ENCODE measurements at places on chromosomes 7 and 10. TPM values are rescaled to one million over a fixed set of nuclear protein-coding genes. Genes with fewer than 3 reads are reported as not detected.
A peak's percentile ranks its signal among the peaks of the same experiment; 100 is the strongest.

The HOXA4 gene
- total RNA-seq, result 0.25 TPM

The PDCD11 gene
- 60.6 TPM for total RNA-seq

GRCh38 chr10:108352771-108353170, 1188.3 kb upstream of the SORCS1 start:
- H3K4me1 ChIP-seq, result no peaks in the 10 kb centered on the region
- DNase-seq, result no peak
- H3K4me3 ChIP-seq, result no peak overlapping the region
- H3K27ac ChIP-seq, result no peak overlapping the region
- no peaks in the 10 kb centered on the region for H3K27me3 ChIP-seq

DNA sequence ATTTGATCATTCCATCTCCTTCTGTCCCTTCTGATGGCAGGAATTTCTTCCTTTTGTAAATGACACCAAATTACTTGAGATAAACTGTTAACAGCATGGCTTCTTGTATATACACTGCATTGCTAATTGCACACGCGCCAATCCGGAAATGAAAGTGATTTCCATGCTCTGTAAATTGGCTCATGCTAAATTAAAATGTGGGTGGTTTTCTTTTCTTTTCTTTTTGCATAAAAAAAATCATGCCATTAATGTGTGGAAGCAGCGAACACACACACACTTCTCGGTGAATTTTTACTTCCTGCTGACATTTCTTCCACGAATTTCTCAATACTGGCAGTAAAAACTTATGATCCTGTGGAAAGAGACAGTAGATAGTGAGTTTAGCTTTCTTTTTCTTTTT, 123.1 kb upstream of the CCDC6 start:
- H3K4me3 ChIP-seq, result no peak overlapping the region
- H3K27ac ChIP-seq, result no peak overlapping the region
- no peaks in the 10 kb centered on the region for H3K27me3 ChIP-seq
- DNase-seq, result no peak
- peaks cover 9% of the 10 kb centered on the region for H3K4me1 ChIP-seq

DNA sequence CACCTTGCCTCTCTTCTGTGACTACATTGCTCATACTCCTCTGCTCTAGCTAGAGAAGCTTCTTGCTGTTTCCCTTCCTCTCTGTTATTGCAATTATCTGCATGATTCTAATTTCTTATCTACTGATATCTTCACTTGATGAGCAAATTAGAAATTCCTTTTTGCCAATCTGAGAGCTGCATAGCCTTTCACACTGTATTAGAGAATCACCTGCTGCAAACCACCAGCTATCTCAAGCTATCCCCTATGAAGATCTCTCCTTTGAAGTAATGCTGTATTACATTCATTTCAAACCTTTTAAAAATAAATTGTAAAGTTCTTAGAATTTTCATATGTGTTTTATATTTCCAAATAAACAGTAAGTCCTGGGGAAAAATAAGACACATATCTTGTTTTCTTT, 89.0 kb upstream of the ZNF804B start:
- no peak overlapping the region for H3K4me3 ChIP-seq
- no peak for DNase-seq
- no peaks in the 10 kb centered on the region for H3K36me3 ChIP-seq
- no peaks in the 10 kb centered on the region for H3K27me3 ChIP-seq

DNA sequence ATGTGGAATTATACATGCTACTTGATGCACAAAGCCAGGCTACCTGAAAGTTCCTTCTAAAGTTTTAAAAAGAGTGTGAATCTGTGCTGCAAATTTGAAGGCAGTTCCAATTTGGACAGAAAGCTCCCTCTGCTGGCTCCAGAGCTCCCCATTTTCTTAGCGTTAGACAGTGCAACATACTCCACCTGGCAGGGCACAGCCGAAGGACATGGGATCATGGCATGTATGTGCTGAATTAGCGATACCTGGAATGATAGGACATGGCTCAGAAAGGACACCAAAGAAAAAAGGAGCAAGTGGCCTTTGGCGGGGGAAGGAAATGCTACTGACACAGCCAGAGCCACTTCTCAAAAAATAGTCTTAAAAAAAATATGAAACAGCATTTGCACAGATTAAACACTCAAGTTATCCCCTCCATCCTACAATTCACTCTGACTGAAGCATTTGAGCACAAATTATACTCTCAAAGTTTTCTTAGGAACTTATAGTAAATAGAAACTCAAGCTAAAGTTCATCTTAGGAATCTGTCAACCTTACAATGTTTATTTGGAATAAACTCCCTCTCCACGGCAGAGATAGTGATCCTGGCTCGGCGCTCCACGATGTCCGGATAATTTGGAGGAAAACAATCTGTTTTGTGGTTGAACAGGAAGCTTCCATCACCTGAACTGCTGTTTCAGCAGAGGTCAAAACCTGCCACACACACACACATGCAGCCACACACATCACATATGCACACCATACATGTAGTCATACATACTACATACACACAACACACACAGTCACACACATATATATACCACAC, 80.0 kb downstream of the C7orf25 start:
- H3K4me1 ChIP-seq, result no peaks in the 10 kb centered on the region
- no peak overlapping the region for H3K4me3 ChIP-seq
- DNase-seq, result peak; percentile 16
- H3K27me3 ChIP-seq, result peaks cover 21% of the 10 kb centered on the region

The SPRN gene
- total RNA-seq, result not detected

- H3K36me3 ChIP-seq, result peaks cover 11% of the 10 kb centered on the region
- H3K4me1 ChIP-seq, result no peaks in the 10 kb centered on the region
- no peak overlapping the region for H3K27ac ChIP-seq
- H3K27me3 ChIP-seq, result no peaks in the 10 kb centered on the region
- DNase-seq, result no peak
These were observed 100.4 kb downstream of the LMBR1 start for GRCh38 chr7:156792611-156793010.

DNA sequence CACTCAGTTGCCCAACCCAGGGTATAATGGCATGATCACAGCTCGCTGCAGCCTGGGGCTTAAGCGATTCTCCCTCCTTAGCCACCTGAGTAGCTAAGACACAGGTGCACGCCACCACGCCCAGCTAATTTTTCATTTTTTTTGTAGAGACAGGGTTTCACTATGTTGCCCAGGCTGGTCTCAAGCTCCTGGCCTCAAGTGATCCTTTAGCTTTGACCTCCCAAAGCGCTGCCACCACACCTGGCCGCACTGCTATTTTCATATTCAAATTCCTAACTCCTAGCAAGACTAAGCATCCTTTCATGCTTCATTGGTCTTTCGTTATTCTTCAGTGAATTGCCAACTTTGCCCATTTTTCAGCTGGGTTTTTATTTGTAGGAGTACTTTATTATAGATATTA, 30.4 kb upstream of the DAGLB start:
- H3K4me1 ChIP-seq, result peaks cover 75% of the 10 kb centered on the region
- H3K36me3 ChIP-seq, result peaks cover 28% of the 10 kb centered on the region
- DNase-seq, result no peak
- H3K4me3 ChIP-seq, result no peak overlapping the region
- no peaks in the 10 kb centered on the region for H3K27me3 ChIP-seq
- no peak overlapping the region for H3K27ac ChIP-seq

The USP6NL gene
- total RNA-seq, result 4.4 TPM

The CLRN3 gene
- not detected for total RNA-seq

GRCh38 chr7:158252837-158253669, 334.6 kb downstream of the PTPRN2 start:
- H3K27me3 ChIP-seq, result no peaks in the 10 kb centered on the region
- H3K4me1 ChIP-seq, result no peaks in the 10 kb centered on the region
- H3K27ac ChIP-seq, result no peak overlapping the region
- no peak for DNase-seq
- H3K36me3 ChIP-seq, result no peaks in the 10 kb centered on the region
- H3K4me3 ChIP-seq, result no peak overlapping the region

The NEBL gene
- total RNA-seq, result 0.04 TPM

- no peak for DNase-seq
- H3K27me3 ChIP-seq, result no peaks in the 10 kb centered on the region
- no peaks in the 10 kb centered on the region for H3K36me3 ChIP-seq
- H3K27ac ChIP-seq, result no peak overlapping the region
These were observed 18.6 kb downstream of the PYROXD2 start for GRCh38 chr10:98396096-98397063.

The CYP3A7 gene
- total RNA-seq, result not detected

GRCh38 chr10:111106081-111106480, 29.3 kb downstream of the ADRA2A start:
- H3K27ac ChIP-seq, result no peak overlapping the region
- no peaks in the 10 kb centered on the region for H3K4me1 ChIP-seq
- H3K36me3 ChIP-seq, result no peaks in the 10 kb centered on the region
- no peak overlapping the region for H3K4me3 ChIP-seq

- H3K27ac ChIP-seq, result no peak overlapping the region
- no peaks in the 10 kb centered on the region for H3K4me1 ChIP-seq
- no peaks in the 10 kb centered on the region for H3K36me3 ChIP-seq
- H3K27me3 ChIP-seq, result no peaks in the 10 kb centered on the region
- no peak for DNase-seq
These were observed 347.7 kb downstream of the GLRX3 start for GRCh38 chr10:130483691-130484467.

- no peak for DNase-seq
- no peaks in the 10 kb centered on the region for H3K36me3 ChIP-seq
- no peaks in the 10 kb centered on the region for H3K27me3 ChIP-seq
- no peak overlapping the region for H3K4me3 ChIP-seq
- no peak overlapping the region for H3K27ac ChIP-seq
These were observed 6.2 kb upstream of the DMBT1 start for GRCh38 chr10:122554131-122555036.

- H3K27me3 ChIP-seq, result peaks cover 18% of the 10 kb centered on the region
- H3K27ac ChIP-seq, result no peak overlapping the region
- no peak for DNase-seq
- H3K4me1 ChIP-seq, result no peaks in the 10 kb centered on the region
- no peak overlapping the region for H3K4me3 ChIP-seq
- H3K36me3 ChIP-seq, result no peaks in the 10 kb centered on the region
These were observed 33.2 kb downstream of the HIF1AN start for GRCh38 chr10:100568912-100569311.

- H3K36me3 ChIP-seq, result no peaks in the 10 kb centered on the region
- H3K4me3 ChIP-seq, result no peak overlapping the region
- no peaks in the 10 kb centered on the region for H3K27me3 ChIP-seq
- H3K4me1 ChIP-seq, result peaks cover 66% of the 10 kb centered on the region
- no peak for DNase-seq
These were observed 88.4 kb downstream of the SH3PXD2A start for GRCh38 chr10:103766751-103767505.

The CHN2 gene
- 0.25 TPM for total RNA-seq

DNA sequence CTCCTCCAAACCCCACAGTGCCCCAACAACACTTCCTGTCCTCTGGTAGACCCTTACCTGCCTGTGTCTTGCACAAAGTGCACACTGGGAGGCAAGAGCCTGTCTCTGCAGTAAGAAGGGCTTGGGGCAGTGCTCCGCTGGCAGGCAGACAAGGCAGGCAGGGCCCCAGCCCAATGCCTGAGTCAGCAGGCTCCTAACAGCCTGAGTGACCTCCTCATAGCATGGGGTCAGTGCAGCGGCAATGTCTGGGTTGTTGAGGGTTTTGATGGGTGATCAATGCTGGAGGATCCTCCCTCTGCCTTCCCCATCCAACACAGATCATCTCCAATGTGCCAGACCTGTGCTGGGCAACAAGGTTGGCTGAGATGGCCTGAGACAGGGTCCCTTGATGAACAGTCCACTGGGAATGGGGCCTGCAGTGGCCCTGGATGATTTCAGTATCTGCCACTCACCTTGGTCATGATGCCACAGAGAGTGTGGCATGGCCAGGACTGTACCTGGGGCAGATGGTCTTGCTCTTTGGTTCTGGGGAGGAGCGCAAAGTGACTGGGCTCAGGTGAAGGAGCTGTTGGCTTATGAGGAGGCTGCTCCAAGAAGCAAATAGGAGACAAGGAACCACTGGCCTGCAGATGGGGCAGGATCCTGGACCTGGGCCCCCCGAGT, 55.6 kb upstream of the CAMK2B start:
- no peak overlapping the region for H3K4me3 ChIP-seq
- peaks cover 3% of the 10 kb centered on the region for H3K36me3 ChIP-seq
- H3K27ac ChIP-seq, result no peak overlapping the region
- DNase-seq, result no peak

DNA sequence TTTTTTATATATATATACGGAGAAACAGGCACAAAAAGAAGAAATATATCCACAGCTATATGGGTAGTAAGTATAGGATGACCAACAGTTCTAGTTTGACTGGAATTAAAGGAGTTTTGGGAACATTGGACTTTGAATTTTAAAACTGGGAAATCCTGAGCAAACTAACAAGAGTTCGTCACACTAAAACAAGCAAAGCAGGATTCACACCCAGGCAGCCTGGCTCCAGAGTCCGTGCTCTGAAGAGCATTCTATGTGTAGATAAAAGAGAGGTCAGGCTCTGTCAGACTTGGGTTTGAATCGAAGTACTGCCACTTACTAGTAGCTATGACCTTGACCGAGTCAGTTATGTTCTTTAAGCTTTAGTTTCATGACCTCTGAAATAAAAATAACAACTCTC, 191.0 kb downstream of the DNAH11 start:
- no peak for DNase-seq
- H3K27ac ChIP-seq, result no peak overlapping the region
- no peaks in the 10 kb centered on the region for H3K36me3 ChIP-seq
- no peaks in the 10 kb centered on the region for H3K27me3 ChIP-seq
- no peaks in the 10 kb centered on the region for H3K4me1 ChIP-seq
- H3K4me3 ChIP-seq, result no peak overlapping the region

The GRM8 gene
- total RNA-seq, result not detected

The TMEM273 gene
- 28.0 TPM for total RNA-seq

GRCh38 chr10:96878057-96878456, 46.0 kb downstream of the LCOR start:
- peaks cover 15% of the 10 kb centered on the region for H3K36me3 ChIP-seq
- peaks cover 54% of the 10 kb centered on the region for H3K4me1 ChIP-seq
- no peak overlapping the region for H3K27ac ChIP-seq
- no peak for DNase-seq
- H3K4me3 ChIP-seq, result no peak overlapping the region
- no peaks in the 10 kb centered on the region for H3K27me3 ChIP-seq

The VWDE gene
- 2.2 TPM for total RNA-seq

- H3K4me3 ChIP-seq, result no peak overlapping the region
- peaks cover 30% of the 10 kb centered on the region for H3K27me3 ChIP-seq
- DNase-seq, result peak; percentile 85
- H3K4me1 ChIP-seq, result no peaks in the 10 kb centered on the region
These were observed 2.0 kb upstream of the SFTPA2 start for GRCh38 chr10:79562135-79562756.

DNA sequence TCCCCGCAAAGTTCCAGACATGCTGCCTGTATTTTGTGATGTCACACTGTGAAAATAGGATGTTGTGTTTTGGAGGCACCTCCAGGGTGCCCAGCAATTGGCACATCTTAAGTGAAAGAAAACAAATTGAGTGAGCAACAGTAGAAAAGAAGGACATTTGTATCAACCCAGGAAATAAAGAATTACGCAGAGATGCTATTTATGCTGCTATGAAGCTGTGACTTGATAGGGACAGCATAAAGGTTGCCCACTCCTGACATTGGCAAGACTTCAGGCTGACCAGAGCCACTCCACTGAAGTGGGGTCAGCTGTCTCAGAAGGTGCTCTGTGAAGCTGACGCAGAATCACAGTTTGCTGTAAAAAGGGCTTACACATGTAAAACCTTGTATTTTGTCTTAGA, 729.9 kb upstream of the GALNT17 start:
- no peaks in the 10 kb centered on the region for H3K4me1 ChIP-seq
- no peak overlapping the region for H3K27ac ChIP-seq
- no peak overlapping the region for H3K4me3 ChIP-seq
- no peak for DNase-seq
- H3K27me3 ChIP-seq, result peaks cover 2% of the 10 kb centered on the region
- H3K36me3 ChIP-seq, result no peaks in the 10 kb centered on the region
